ENCODE measurements at places on chromosomes 2 and 18. TPM values are rescaled to one million over a fixed set of nuclear protein-coding genes. Genes with fewer than 3 reads are reported as not detected.

The SPATA3 gene
- not detected for total RNA-seq

The CFC1 gene
- not detected for total RNA-seq

The SPAST gene
- total RNA-seq: 21.5 TPM

The TMEM182 gene
- 1.8 TPM for total RNA-seq

The KIF1A gene
- total RNA-seq: 24.9 TPM

The PLCD4 gene
- total RNA-seq: 1.3 TPM

The CYRIA gene
- total RNA-seq: not detected

The OXER1 gene
- not detected for total RNA-seq

The FHOD3 gene
- not detected for total RNA-seq

The SERPINB7 gene
- not detected for total RNA-seq

The ICOS gene
- total RNA-seq: not detected

The PPP1R7 gene
- 91.9 TPM for total RNA-seq

The TCF23 gene
- not detected for total RNA-seq

The VIT gene
- not detected for total RNA-seq

The ANTXR1 gene
- 7.1 TPM for total RNA-seq

GRCh38 chr2:190607657-190608357, 41.1 kb upstream of the NAB1 start:
- DNase-seq: no peak

GRCh38 chr2:139162456-139162855, 382.3 kb upstream of the NXPH2 start:
- DNase-seq: no peak

- no peak for DNase-seq
Observed at GRCh38 chr2:42800981-42801380, 8.6 kb upstream of the HAAO start.

GRCh38 chr18:11392292-11392691, 217.1 kb upstream of the SLC35G4 start:
- no peak for DNase-seq

DNA sequence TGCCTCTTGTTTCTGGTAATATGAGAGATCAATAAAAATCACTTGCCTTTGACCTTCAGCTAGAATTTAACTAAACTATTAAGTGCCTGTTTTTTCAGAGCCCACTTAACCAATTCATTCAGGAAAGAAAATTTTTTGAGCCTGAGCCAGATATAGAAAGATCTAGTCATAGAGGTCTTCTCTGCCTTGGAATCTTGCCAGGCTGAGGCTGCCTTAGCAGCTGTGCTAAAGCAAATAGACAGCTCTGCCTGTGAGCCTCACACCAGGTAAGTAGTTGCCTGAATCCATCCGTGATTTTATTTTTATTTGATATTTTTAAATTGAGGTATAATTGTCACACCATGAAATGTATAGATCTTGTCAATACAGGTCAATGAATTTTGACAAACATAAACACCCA, 27.4 kb downstream of the EVX2 start:
- DNase-seq: no peak

- DNase-seq: no peak
Observed at GRCh38 chr2:110820128-110820527, 87.8 kb downstream of the ACOXL start.

DNA sequence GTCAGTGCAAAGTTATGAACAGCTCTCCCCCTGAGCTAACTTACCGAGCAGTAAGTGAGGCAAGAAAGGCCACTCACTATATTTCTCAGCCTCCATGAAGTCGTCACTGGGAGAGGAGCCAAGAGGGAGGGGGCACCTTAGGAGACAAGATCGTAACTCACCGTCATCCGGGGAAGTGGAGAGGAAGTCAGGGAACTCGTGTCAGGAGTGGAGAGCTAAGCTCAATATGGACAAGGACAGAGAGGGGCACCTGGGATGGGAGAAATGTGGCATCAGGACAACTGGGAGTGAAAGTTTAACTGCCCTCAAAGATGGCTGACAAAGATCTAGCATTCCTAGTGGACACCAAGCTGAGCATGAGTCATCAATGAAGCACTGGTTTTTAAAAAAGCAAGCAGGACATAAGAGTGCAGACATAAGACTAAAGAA, 37.1 kb downstream of the BCL11A start:
- DNase-seq: no peak

- DNase-seq: no peak
Observed at GRCh38 chr2:100244881-100245605, 77.3 kb downstream of the LONRF2 start.

DNA sequence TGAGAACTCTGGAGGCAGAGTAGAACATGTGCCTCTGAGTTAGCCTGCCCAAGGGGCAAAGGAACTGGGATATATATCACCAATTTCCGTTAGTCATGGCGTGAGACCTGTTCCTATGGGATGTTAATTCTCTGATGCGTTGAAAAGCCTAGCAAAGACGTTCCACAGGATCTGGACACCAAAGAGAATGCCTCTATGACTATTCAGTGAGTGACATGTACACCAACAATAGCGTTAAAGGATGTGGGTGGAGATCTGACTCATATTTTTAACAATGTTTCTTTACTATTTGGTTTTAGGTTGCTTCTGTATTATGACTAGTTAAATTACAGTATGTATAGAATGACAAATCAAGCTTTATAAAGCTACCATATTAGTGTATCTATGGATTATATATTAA, 320.9 kb upstream of the MC4R start:
- no peak for DNase-seq

DNA sequence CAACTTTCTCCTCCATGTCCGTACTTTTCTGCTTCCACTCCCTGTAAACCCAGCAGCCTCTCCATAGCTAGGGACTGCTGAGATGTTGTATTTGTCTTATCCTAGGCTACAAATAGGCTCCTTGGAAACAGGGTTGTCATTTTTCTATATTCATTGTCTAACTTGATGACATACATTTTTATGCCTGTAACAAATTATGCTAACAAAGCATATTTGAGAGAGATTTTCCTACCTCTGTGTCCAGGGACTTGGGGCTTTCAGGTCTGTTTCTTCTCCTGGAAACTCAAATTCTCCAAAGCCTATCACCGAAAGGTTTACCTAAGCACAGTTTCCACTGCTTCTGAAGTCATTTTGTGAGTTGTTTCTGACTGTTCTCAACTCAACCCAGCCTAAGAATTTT, 102.7 kb downstream of the UBE2E3 start:
- no peak for DNase-seq

- DNase-seq: no peak
Observed at GRCh38 chr2:223383315-223383714, 218.8 kb downstream of the SCG2 start.

- DNase-seq: no peak
Observed at GRCh38 chr2:236044191-236044590, 124.0 kb downstream of the GBX2 start.

GRCh38 chr2:16002575-16002974, 62.2 kb downstream of the MYCN start:
- no peak for DNase-seq

All from G401 (cell line).